Stimulated activated CD8-positive, alpha-beta memory T cell treated with anti-CD3 and anti-CD28 coated beads, Interleukin-4, amount 100 ng/mL, for 1 hour (primary cell): ENCODE measurements at places on chromosomes 11 and 22.
A peak's percentile ranks its signal among the peaks of the same experiment; 100 is the strongest.

GRCh38 chr11:6755303-6755952 lies 16.3 kb downstream of the OR2AG2 start:
- no peak for DNase-seq

DNA sequence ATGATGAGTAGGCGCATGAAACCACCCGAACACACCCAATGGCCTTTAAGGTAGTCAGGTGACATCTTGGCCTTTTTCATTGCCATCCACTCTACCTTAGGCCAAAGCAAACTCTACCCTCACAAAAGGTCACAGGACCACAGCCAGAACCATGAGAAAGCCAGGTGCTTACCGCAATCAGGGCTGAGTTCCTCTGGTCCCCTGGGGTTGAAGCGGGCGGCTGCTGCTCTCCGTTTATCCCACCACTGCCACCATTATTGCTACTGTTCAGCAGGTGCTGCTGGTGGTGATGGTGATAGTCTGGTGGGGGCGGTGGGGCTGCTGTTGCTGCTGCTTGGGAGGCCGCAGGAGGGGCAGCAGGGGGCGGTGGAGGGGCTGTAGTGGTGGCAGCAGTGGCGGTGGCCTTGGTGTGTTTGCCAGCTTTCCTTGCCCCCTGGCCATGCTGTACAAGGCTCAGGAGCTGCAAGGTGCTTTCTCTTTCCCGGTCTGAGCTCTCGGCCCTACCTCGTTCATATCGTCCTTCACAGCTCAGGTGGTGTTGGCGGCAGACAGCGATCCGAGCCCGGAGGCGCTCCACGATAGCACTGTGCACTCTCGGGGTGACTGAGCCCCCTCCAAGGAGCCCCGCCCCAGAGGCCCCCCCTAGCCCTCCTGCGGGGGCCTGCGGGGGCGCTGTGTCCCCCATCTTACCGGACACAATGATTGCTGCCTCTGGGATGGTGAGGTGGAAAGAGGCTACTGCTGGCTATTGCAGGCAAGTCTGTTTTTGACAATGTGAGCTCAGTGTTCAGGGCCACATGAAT lies 1.6 kb downstream of the MAML2 start:
- DNase-seq: peak; percentile 32

- no peak for DNase-seq
These were observed 7.1 kb upstream of the ATG16L2 start for GRCh38 chr11:72807021-72807693.

- no peak for DNase-seq
These were observed 2.2 kb downstream of the TCIRG1 start for GRCh38 chr11:68040957-68041591.

DNA sequence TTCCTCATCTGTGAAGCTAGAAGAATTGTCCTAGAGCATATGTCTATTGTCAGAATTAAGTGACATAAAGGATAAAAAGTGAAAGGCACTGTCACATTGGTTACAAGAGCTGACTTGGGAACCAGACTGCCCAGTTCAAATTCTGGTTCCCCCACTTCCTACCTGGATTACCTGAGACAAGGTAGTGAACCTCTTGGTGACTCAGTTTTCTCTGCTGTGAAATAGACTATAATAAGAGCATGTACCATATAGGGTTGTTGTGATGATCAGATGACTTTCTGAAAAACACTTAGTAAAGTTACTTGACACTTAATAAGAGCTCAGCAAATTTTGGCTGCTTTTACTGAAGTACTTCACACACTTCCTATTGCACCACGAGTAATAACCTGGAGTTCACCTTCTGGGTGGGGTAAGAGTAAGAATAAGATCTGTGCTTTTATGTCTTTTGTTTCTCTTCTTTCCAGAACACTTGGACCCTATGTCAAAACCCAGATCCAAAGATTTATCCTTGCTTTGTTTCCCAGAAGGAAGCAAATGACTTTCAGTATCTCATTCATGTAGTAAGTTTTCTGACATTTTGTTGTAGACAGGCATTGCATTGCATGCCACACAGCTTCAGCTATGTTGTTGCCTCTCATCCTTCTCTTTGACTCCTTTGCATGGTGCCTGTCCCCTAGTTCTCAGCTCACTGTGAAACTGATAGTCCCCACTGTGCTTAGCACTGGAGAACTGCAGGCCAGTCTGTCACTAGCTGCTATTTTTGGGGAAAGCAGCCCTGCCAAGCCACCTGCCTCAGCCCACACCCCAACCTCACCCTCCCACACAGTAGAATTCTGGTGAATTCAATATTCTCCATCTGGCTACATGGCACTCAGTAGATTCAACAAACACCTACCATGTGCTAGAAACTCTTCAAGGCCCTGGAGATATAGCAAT lies 121.8 kb upstream of the POU2AF2 start:
- no peak for DNase-seq

DNA sequence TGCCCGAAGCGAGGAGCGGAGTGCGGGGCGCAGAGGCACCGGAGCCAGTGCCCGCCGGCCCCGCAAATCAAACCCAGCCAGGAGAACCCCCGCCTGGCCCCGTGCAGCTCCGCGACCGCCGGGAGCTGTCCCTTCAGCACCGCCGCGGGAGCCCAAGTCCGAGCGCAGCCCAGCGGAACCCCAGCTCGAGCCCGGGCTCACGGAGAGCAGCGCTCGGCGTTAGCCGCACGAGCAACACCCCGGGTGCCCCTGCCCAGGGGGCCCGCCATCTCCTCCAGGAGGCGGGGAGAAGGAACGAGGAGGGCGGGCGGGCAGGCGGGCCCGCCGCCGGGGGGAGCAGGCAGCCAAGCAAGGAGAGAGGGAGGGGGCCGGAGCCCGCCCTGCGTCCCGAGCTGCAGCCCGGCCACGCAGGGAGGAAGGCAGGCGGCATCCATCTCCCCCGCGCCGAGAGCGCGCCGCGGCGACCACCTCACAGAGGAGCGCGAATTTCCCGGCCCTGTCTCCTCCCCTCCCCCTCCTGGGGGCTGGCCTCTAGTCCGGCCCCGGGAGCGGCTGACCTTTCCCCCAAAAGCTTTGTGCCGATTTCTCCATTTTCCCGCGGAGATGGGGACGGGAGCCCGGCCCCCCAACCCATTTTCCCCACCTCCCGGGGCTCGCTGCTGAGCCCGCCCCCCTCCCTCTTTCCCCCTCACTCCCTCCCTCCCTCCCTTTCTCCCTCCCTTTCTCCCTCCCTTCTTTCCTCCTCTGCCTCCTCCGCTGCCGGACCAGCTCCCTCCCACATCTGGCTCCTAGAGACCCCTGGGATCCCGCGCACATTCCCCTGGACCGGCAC lies 621 bp downstream of the KCNC1 start:
- DNase-seq: no peak

GRCh38 chr11:24609192-24610119 lies 112.6 kb downstream of the LUZP2 start:
- DNase-seq: no peak

DNA sequence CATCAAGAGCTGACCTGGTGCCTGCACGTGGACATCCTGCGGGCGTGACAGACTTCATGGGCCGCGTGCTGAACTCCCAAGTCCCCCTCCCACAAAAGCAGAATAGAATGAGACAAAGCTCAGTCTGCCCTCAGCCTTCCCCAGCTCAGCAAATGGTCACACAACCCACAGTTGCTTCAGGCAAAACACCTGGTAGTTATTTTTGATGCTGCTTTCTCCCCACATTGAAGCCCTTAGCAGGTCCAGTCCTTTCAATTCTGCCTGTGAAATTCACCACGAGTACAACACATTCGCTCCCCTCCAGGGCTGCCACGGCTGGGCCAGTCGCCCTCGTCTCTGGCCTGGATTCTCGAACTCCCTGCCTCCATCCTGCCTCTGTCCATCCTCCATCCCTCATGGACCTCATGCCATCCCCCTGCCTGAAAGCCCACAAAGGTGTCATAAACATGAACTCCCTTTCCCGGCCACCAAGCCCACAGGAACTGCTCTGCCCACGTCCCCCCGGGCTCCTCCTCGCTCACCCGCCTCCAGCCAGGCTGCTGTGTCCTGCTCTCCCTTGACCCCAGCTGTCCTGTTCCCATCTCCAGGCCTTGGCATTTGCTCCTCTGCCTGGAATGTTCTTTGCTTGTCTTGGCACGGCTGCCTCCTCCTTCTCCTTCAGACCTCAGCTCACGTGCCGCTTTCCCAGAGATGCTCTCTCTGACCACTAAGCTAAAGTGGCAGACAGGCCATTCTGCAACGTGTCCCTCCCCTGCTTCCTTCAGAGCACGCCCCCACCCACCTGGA lies 42.1 kb downstream of the SCUBE1 start:
- no peak for DNase-seq

DNA sequence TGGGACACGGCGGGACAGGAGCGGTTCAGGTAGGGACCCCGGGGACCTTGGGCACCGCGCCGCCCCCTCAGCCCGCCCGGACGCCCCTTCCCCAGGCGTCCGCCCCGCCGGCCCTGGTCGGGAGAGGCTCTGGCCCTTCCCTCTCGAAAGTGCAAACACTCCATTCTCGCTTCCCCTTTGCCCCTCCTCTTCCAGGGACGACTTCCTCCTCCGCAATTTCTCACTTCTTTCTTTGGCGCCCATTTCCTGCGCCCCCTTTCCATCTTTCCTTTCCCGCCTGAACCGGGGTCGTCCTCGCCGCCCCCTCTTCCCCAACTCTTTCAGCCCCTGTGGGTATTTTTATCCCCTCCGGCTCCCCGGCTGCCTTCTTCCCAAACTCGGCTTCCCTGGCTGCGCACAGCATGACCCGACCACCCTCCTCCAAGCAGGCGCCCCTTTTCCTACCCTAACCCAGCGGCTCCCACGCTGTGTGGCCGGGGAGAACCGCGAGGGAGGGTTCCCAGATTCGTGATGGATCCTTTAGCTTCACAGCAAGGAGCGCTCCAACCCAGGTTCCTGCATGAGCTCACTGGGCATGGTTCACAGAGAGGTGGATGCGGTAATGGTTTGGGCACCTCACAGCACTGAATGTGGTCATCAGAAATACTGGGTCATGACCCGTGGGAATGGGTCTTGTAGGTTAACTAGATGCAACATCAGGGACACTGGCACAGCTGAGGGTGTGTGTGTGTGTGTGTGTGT lies 689 bp downstream of the RAB39A start:
- no peak for DNase-seq

DNA sequence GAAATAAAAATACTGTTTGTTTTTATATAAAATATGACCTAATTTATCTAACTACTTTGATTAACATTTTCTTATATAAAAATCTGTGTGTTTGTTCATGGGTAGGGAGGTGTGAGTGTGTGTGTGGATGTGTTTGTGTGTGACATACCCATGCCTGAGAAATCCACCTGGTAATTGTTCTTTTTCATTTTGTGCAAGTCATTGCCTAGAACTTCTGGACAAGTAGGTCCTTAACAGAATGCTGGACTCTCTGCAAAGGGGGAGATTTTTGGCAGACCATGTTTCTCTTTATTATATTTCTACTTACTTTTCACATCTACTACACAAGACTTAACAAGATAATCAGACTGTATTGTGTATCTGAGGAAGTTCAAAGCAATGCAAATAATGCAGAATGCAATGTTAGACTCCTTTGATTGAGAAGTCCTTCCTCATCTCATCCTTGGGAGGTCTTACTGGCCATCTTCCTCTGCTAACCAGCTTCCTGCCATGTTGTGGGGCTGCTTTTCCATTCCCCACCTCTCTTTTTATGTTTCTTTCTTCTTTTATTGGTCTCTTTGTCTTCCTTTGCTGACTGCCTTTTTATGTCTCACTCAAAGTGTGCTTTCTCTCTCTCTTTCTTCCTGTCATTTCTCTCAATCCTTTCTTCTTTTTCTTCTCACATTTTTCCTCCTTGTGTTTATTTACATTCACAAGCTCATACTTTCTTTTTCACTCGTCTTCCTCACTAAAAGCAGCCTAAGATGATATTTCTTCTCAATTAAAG lies 1017.0 kb upstream of the CNTN5 start:
- DNase-seq: no peak

DNA sequence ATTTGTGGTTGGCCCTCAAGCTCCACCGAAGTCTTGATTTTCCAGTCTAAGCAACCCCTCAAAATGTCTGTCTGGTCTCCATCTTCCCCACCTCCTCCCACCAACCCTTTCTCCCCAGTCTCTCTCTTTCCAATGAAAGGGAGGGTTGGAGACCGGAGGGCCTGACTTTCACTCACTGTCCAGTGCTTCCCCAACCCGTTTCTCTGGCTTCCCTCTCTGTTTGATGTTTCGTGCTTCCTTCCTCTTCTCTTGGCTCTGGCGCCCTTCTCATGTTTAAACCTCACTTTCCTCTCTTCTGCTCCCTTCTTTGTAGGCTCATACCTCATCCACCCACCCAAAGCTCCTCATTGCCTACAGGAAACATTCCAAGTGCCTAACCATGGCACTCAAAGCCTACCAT lies 11.1 kb upstream of the VPS37C start:
- no peak for DNase-seq

GRCh38 chr22:38505541-38506117 lies 482 bp downstream of the DDX17 start:
- DNase-seq: peak; percentile 36

- no peak for DNase-seq
These were observed 1889.7 kb downstream of the LRRC4C start for GRCh38 chr11:39569789-39570188.

DNA sequence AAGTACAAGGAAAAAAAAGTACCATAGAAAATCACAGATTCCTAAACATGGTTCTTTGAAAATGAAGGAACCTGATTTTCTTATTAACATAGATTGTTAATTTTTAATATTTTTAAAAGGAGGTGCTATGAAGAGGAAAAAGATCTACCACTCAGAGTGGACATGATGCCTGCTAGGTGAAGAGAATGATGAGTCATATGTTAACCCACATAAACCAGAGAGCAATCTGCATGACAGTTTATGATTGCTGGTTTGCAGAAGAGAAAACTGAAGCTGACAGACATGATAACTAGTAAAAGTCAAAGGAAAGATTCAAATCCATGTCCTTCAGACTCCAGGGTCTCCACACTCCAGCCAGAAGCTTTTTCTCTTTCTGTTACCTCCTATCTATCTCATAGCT lies 1231.7 kb downstream of the LRRC4C start:
- no peak for DNase-seq
